Activated naive CD4-positive, alpha-beta T cell (primary cell): ENCODE measurements at places on chromosomes 3 and 15.

DNA sequence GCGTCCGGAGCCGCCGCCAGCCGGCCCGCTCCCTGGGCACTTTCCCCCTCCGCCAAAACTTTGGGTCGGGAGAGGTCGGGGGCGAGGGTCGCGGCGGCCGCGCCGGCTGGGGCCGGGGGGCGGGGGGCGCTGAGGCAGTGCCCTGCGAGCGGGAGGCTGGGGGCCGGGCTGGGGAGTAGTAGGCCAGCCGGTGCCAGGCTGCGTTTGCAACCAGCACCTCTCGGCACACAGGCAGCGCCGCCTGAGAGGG is 452 bp downstream of the BBX start:
- peak; percentile 35 for DNase-seq

GRCh38 chr3:139909811-139910210 is 25.2 kb upstream of the CLSTN2 start:
- DNase-seq, result no peak

- DNase-seq, result no peak
These were observed 234.3 kb upstream of the CCDC54 start for GRCh38 chr3:107142786-107143575.

GRCh38 chr15:47965297-47965696 is 155.5 kb upstream of the SLC24A5 start:
- DNase-seq, result no peak

GRCh38 chr15:77889009-77889806 is 188.3 kb downstream of the TBC1D2B start:
- no peak for DNase-seq

DNA sequence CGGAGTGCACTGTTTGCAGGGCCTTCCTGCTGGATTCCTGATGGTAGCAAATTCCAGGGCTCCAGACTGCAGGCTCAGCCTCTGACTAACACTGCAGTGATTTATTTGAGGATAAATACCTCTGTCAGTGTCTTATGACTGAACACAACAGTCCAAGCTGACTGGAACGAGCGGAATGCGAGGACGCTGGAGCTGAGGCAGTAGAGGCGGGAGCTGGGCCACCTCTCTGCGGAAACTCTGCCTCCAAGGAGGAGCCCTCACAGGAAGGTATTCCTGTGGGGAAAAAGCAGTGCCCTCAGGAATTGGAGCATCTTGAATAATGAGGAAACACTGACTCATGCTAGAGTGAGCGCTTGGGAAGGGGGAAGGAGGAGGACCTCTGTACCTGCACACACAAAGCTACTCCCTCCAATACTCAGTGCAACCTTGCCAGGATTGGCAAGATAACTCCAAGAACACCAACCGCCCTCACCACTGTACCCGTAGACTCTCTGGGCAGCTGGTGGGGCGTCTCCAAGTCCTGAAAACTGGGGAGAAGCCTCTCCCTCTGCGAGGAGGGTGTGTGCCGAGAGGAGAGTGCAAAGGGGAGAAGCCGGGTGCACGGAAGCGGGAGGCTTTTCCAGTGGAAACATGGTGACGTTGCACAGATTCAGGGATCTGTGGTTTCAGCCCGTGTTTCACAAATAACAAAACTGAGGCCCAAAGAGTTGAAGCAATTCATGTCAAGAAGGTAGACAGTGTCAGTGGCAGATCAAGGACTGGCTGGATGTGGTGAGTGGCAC is 43.0 kb downstream of the VGLL4 start:
- no peak for DNase-seq
